BJ (cell line): ENCODE measurements at places on chromosomes 11 and 22.

DNA sequence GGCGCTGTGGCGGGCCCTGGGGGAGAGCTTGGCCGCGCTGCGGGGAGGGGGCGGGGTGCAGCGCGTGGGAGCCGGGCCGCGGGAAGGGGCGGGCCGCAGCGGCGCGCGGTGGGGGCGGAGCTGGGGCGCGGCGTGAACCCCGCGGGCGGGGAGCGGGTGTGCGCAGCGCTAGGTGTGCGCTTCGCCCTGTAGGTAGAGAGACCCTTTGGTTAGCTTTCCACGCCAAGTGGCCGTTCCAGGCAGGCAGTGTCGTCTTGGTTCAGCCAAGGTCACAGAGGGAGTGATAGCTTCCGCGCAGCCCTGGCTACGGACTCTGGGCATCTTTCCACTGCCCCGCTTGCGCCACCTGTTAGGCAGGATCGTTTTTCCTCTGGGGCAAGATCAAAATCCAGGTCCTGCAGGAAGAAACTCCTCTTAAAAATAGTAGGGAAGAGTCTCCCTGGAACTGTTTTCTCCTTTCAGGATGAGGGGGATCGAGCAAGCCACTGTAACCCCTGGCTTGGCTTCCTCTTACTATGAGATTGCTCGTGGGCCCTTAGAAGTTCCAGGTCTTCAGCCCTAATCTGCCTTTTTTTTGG is 434 bp downstream of the BANF1 start:
- no peak for DNase-seq

- no peak for DNase-seq
Observed at GRCh38 chr11:31797190-31798056, 13.7 kb downstream of the PAX6 start.

DNA sequence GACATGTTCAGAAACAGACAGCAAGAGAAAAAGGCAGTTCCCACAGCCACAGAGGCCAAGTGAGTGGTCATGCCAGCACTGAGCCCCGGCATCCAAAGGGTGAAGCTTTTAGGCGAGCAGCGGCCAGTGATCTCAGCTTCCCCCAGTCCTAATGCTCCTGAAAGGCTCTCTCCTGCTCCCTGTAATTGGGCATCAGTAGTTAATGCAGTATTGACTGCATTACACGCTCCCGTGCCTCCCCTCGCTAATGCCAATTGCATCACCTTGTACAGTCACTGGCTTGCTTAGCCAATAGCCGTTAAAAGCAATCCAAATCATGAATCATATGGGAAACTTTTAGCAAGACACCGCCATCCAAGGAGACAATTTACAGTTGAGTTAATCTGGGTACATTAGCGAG is 4.9 kb downstream of the LMO1 start:
- no peak for DNase-seq

- no peak for DNase-seq
Observed at GRCh38 chr11:71477641-71478527, 24.9 kb downstream of the NADSYN1 start.

GRCh38 chr11:119471329-119471728 is 48.4 kb upstream of the THY1 start:
- no peak for DNase-seq

- no peak for DNase-seq
Observed at GRCh38 chr22:17410576-17410975, 41.3 kb downstream of the CECR2 start.

DNA sequence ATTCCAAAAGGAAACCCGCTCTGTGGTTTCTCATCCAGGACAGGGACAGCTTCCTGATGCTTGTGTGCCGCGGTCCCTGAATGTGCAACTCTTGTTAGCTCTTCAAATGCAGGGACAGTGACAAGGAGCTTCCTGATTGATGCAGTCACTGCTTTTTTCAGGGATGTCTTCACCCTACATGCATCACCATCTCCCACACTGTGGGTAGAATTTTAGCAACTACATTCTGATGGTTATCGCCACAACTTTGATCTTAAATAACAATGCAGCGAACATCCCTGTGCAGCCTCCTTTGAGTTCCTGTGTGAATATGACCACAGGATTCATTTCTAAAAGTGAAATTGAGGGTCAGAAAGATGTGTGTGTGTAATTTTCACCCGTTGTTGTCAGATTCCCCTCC is 115.0 kb downstream of the GGTLC2 start:
- no peak for DNase-seq

DNA sequence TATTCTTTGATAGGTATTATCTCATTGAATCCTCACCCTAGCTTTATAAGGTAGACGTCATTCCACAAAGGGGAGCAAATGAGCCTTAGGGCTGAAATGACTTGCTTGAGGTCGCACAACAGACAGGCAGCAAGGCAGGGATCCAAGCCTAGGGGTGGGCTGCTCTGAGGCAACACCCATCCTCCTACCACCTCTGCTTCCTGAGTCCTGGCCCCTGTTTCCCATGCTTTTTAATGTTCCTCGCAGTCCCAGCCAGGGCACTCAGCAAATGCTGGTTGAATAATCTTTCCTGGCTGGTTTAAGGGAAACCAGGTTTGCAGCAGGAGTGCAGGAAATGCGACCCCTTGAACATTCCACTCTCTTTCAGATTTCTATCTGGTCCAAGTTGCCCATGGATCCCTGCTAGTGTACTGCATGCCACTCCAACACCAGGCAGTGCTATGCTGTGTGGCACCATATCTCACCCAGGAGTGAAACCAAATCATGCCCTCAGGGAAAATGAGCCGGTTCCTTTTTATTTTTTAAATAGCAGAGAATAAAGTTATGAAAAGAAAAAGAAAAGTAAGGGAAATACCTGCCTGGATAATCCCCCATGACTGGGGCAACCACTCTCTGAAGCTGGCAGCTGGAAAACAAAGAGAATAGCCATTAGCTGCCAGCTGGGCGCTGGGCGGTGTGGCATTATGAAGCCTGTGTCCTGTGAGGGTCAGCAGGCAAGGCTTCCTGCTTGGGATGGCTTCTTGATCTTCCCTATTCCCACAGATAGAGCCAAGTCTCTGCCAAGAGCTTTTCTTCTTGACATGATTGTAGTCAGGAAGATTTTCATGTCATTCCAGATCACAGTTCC is 21.8 kb downstream of the MICAL2 start:
- DNase-seq = no peak

- no peak for DNase-seq
Observed at GRCh38 chr22:46481386-46481785, 56.0 kb downstream of the CELSR1 start.

- no peak for DNase-seq
Observed at GRCh38 chr11:6875761-6876160, 664 bp upstream of the OR10A4 start.

GRCh38 chr11:128667873-128668272 is 26.0 kb upstream of the FLI1 start:
- DNase-seq = no peak

- DNase-seq = no peak
Observed at GRCh38 chr11:96614101-96614500, 224.3 kb downstream of the JRKL start.
